Fibroblast of skin of right biceps (primary cell): ENCODE measurements at places on chromosomes 3 and 15.
A peak's percentile ranks its signal among the peaks of the same experiment; 100 is the strongest.

DNA sequence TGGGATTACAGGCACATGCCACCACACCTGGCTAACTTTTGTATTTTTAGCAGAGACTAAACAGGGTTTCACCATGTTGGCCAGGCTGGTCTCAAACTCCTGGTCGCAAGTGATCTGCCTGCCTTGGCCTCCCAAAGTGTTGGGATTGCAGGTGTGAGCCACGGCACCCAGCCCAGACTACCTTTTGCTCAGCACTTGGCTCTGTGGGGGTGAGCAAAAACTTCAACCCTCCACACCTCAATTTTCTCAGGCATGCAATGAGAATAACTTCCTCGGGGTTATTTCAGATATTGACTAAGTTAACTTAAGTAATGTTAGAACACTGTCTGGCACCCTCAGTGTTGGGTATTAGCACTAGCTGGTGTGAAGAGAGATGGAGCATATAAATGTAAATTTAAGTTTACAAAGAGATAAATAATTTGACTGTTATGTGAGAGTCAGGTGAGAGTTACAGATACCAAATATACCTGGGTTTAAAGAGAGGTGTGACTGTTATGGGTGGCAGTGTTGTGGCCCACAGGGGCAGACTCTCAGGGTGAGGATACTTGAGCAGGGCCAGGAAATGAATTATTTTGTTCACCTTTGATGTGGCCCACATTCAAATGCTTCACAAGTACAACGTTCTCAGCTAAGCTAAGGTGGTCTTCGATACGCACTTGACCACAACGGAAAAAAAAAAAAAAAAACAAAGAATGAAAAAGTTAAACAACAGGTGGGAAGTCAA, 29.0 kb downstream of the CPOX start:
- no peak for DNase-seq

DNA sequence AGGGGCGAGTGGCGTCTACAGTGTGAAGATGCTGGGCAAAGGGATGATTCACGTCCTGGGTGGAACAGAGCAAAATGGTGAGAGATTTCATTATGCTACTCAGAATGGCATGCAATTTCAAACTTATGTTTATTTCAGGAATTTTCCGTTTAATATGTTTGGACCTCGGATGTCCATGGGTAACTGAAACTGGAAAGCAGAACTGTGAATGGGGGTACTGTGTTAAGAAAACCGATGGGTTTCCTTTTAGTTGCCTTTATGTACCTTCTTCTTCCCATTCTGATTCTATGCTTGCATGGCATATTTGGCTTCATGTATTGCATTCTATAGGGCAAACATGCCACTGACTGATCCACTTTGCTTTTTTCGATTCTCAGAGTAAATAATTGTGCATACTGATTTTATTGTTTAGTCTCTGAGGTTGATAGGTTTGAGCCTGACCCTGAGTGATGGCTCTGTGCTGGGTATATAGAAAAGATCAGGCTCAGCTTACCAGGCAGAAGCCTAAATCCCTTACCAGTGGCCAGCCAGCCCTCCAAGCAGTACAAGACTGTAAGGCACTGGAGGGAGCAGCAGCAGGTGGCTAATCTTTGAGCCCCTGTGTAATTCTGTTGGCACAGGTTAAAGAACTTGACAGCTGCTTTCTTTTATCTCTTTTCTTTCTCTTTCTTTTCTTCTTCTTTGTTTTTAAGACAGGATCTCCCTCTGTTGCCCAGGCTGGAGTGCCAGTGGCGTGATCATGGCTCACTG, 4.5 kb downstream of the QTRT2 start:
- DNase-seq: no peak

DNA sequence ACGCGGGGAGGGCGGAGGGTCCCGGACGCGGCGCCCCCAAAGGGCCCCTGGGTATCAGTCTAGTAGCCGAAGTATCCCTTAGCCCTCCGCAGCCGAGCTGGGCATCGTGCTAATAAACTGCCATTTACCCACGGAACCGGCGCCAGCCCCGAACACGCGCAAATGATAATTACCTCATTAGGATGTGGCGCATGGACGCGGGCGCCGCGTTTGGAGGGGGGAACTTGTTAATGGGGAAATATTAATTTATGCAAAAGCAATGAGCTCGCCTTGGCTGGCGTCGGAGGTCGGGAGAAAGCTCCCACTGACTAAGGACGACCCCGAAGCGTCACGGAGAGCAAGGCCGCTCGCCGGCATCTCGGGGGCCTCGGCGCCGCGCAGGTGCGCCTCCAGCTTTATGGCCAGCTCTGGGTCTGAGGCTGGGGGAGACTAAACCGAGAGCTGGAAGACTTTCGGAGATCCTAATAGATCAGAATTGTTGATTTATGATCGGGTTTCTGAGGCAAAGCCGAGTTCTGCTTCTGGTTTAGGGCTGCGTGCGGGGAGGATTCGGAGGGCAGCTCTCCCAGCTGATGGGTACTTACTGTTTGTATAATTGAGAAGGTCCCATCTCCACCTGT, 474 bp upstream of the FEZF2 start:
- no peak for DNase-seq

DNA sequence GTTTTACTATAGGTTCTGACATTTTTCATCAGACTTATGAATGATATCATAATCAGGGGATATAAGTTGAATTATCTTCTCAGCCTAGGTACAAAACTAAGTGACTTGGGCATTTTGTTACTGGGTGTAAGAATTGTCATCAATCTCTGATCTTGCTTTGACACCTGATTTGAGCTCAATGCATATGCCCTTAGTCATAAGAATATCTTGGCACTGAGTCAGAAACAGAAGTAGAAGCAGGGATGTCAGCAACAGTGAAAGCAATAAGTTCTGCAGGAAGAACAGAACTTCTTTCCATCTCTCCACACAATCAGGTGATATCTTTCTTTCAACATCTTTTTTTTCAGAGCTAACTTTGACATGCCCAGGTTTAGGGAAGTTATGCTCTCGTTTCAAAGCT, 14.6 kb downstream of the SLITRK3 start:
- no peak for DNase-seq

GRCh38 chr3:72279631-72280041, 494.7 kb upstream of the PROK2 start:
- DNase-seq: no peak

DNA sequence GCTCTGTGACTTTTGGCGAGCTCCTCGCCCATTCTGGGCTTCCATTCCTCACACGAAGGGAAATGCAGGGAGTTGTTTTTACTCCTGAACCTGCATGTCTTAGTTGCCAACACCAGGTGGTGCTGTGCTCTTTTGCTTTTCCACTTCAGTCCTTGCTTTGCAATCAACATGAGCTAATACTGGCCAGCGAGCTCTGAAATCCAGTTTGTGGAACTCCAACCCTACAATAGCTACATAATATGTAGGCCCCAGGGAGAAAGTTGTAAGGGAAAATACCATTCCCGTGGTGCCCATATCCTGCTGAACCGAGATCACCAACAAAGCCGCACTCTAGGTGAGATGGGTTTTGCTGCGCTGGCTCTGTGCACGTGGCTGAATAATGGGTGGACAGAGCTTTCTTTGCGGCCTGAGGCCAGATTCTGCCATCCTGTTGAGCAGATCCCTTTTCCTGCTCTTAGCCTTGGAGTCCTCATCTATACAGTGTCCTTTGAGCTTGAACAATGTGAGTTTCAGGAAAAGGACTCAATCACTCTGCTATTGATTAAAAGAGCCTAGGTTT, 25.0 kb downstream of the LSM3 start:
- peak; percentile 82 for DNase-seq

DNA sequence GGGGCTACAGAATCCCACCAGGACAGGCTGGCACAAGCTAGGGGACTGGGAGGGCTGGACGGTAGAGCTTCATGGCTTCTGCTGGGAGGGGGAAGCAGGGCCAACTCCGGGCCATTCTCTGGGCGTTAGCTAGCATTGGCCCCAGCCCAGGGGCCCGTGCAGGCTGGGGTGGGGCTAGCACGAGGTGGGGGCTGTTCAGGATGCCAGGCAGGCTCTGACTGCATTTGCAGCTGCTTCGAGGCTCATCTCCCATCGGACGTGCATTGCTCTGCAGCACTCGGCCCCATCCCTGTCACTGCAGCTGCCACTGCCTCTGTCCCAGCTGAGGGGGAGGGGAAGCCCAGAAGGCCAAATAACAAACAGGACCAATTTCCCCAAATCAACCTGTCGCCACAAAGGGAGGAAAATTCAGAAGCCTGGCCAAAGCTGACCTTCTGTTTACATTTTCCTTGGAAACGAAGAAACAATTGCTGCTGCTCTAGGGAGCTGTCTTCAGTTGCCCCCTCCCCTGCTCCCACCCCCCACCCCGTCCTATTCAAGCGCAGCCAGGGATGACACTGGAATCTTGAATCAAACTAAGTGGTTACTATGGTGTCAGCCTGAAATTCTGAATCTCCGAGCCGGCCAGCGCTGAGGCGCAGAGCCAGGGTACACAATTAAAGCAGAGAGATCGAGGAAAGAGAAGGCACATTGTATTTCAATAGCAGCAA, 138.8 kb upstream of the PRR20G start:
- DNase-seq: no peak

- DNase-seq: no peak
These were observed 35.6 kb downstream of the SNAPC5 start for GRCh38 chr15:66461917-66462316.

GRCh38 chr3:118167571-118167970, 867.1 kb downstream of the IGSF11 start:
- DNase-seq: no peak

- DNase-seq: no peak
These were observed 61.5 kb downstream of the CAPN7 start for GRCh38 chr3:15267502-15267901.

DNA sequence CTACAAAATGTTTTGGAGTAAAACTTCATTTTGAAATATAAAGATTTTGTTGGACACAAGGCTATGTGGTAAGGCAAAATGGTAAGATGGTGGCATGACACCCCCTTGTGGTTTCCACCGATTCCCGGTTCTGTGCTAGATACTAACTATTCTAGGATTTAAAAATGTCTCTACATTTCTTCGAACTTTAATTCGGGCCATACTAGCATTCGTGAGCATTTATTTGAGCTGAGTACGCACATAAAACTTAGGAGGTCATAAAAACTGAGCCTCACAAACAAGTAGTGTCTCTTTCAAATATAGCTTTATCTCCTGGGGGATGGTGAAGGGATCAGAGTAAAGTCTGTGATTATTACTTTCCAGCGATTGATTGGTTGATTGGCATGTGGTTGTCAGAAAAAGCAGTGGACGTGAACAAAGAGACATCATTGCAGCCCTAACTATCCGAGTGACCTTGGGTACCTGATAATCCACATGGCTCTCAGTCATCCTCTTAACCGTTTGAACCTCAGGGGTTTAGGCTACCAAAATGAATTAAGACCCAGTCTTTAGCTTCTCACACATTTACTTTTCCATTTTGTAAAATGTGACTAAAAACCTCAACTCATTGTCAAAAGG, 1.1 kb upstream of the ZNF639 start:
- DNase-seq: peak; percentile 53

GRCh38 chr15:81485806-81486205, 111.8 kb upstream of the TMC3 start:
- no peak for DNase-seq

DNA sequence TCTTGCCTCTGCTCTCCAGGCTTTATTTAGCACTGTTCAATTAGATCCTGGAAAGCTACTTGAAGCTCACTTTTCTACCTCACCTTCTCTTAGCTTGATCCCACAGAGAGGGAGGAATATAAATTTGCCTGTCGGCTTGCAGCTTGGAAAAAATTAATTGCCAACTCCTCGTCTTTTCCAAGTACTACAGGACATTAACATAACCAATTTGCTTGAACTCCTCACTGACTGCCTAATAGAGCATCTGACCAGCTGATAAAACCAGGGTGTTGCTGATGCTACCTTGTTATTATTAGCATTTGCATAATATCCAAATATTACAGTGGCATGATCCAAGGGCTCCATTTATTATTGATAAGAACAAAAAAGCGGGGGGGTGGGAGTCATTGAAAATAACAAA, 561.8 kb downstream of the MCTP2 start:
- no peak for DNase-seq

DNA sequence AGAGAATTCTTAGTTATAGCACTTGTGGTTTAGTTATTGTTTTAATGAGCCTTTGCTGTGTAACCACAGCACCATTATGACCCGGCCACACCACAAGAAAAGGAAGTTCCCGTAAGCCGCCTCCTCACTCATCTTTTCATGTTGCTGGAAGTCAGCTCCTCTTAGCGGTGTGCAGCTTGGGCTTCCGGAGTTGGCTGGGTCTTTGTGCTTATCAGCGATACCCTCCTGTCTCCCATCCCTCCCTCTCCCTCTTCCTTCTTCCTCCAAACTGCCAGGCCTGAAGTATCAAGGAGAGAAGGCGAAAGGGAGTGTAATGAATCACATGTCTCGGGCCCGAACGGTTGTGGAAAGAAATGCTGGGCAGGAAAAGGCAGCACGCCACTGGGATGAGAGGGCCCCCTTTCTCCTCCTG, 353.5 kb downstream of the MCTP2 start:
- peak; percentile 7 for DNase-seq

DNA sequence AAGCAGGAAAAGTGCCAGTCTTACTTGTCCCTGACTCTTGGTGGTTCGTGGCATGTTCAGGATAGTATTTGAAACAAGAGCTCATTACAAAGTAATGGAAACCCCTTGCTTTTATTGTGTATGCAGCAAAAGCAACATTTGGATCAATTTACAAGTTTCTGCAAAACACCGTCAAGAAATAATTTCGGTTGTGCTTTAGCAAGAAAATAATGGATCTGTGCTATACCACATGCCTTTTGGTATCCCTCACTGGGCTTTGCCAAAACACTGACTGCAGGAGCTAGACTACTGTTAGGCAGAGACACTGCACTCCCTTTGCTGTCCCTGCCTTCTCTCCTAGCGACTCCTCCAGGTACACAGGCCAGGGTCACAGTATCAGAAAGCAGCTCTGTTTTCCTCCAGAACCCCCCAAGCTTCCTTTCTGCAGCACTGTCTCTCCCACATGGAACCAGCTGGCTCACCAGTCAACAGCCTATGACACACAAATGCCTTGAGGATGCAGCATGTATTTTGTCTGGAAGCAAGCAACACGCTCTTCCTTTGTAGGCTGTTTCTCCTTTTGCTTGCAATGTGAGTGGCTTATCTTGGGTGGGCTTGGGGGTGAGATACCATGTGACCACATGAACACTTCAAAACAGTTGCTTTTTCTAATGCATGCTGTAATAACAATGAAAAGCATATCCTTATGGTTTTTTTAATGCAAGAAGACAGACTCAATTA, 111.4 kb downstream of the PGPEP1L start:
- DNase-seq: peak; percentile 86

GRCh38 chr15:59191855-59192237, 14.8 kb upstream of the LDHAL6B start:
- peak; percentile 96 for DNase-seq

- DNase-seq: peak; percentile 68
These were observed 370.3 kb upstream of the TPM1 start for GRCh38 chr15:62672268-62672667.
